Astrocyte (in vitro differentiated cells and primary cell): ENCODE measurements at places on chromosomes 3 and 15.

- DNase-seq, result no peak
Observed at GRCh38 chr3:24299246-24299805, 195.3 kb downstream of the THRB start.

GRCh38 chr3:31312400-31312799 lies 220.3 kb upstream of the STT3B start:
- DNase-seq, result no peak

GRCh38 chr3:83122774-83123350 lies 1361.4 kb upstream of the GBE1 start:
- DNase-seq, result no peak

- DNase-seq, result no peak
Observed at GRCh38 chr3:42653560-42654330, at the start of gene ZBTB47. Gene ZBTB47, plus strand, starts transcription at chr3:42653697. Its CDS starts 4,659 bp downstream, at chr3:42658356.

- no peak for DNase-seq
Observed at GRCh38 chr15:69522361-69522760, 69.7 kb downstream of the RPLP1 start.

GRCh38 chr3:61371123-61371522 lies 119.9 kb upstream of the FHIT start:
- DNase-seq, result no peak

GRCh38 chr15:20355256-20355868 lies 186.2 kb downstream of the GOLGA6L6 start:
- DNase-seq, result no peak

GRCh38 chr15:79862191-79862590 lies 34.6 kb downstream of the MTHFS start:
- no peak for DNase-seq

- no peak for DNase-seq
Observed at GRCh38 chr3:134060561-134061385, 31.0 kb upstream of the SLCO2A1 start.

- peak; percentile 36 for DNase-seq
Observed at GRCh38 chr3:123071146-123071545, 4.3 kb downstream of the PDIA5 start.

DNA sequence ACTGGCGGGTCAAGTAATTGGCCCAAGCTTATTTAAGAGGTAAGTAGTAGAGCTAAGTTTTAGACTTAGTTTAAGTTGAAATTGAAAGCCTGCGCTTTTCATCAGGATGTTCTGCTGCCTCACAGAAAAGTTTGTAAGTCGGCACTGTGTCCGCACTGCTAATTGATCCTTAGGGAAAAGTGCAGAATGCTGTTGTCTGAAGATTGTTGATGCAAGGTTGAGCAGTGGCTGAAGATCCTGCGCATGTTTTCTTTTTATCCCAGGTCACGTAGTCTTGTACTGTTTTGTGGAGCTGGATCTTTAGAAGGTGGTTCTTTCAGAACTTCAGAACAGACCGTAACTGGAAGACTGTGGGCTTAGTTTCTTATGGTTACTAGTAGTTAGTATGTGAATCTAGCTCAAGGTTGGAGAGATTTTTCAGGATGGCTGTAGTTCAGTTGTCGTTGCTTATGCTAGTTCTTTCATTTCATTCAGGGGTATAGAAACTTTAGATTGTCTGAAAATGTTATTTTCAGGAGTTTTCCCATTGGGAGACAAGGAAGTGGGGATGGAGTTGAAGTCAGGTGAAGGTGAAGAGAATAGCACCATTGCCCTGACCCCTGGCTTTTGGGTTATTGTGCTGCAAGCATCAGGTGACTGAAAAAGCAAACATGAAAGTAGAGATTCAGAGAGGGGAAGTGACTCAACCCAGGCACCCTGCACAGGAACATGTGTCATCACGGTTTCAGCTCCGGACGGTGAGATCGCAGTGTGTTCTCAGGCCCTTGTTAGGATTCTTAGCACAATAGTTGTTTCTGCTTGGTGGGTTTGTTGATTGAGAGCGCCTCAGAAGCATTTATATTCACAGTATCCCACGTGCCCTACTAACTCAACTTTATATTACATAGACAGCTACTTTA lies 32.8 kb downstream of the AKAP13 start:
- peak; percentile 90 for DNase-seq

DNA sequence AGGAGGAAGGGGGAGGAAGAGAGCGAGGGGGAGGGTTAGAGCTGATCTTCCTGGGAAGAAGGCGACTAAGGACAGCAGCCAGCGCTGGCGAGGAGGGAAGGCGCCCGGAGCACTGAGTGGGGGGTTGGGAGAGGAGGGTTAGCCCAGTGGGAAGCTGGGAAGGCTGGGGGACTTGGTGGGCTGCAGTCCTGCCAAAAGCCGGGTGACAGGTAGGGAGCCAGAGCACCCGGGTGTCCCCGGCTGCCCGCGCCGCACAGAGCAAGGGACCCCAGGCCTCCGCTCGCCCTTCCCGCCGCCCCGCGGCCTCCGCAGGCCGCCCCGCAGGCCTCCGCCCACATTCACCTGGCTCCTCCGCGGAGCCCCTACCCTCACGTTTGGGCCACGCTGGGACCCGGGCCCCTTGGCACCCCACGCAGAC lies 448 bp downstream of the SLC12A8 start:
- no peak for DNase-seq

DNA sequence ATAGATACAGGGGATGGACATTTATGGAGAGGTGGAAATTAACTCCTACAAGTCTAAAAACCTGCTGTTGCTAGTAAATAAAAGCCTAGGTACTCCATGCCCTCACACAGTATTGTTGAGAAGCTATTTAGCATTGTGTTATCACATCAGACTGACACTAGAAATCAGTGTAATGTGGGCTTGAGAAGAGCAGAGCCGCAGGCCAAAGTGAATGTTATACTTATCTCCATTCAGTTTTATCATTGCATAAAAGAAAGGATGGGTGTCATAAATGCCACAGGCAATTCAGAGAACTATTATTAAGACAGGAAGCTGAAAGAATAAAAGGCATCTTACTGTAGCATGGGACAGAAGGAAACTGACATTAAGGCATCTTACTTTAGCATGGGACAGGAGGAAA lies 13.7 kb upstream of the ISLR start:
- no peak for DNase-seq

- DNase-seq, result no peak
Observed at GRCh38 chr15:35327789-35328188, 218.2 kb downstream of the DPH6 start.

DNA sequence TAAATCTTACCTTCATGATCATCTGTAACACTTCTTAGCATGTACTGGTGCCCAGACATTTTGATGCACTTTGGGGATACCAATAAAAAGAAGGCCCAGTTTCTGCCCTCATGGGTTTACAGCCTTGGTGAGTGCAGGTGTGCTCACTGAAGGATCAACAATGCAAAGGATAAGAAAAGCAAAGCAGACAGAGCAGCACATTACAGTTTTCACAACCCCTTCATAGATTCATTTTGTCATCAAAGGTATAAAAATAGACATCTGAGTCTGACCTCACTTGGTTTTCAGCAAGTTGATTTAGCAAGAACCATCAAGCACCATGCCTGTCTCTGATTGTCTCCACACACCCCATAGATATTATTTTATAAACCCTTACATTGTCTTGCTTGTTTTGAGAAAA lies 77.6 kb downstream of the BFSP2 start:
- no peak for DNase-seq

DNA sequence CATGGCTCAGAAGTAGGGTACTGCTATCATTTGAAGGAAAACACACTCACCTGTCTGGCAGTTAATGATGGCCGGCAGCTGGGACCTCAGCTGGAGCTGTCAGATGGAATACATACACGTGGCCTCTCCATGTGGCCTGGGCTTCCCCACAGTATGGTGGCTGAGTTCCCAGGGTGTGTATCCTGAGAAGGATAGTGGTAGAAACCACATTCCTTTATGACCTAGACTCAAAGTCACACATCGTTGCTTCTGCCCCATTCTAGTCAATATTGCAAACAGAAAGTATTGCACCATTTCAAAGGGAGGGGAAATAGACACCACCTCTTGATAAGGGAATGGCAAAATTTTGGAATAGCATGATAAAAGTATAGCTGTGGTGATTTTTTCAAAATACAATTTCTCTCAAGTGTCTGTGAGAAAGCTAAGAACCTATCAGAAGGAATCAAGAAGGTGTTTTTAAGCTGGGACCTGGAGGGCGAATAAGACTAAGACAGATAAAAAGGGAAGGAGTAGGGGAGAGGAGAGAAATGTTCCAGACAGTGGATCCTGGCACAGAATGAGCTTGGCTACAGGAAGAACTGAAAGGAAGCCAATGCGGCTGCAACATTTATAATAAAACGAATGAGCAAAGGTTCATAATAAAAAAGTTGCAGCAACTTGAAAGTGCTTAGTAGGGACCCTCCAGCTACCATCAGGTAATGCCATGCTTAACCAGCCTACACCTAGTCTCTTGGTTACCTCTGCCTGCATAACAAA lies 40.1 kb upstream of the GALNT15 start:
- no peak for DNase-seq

DNA sequence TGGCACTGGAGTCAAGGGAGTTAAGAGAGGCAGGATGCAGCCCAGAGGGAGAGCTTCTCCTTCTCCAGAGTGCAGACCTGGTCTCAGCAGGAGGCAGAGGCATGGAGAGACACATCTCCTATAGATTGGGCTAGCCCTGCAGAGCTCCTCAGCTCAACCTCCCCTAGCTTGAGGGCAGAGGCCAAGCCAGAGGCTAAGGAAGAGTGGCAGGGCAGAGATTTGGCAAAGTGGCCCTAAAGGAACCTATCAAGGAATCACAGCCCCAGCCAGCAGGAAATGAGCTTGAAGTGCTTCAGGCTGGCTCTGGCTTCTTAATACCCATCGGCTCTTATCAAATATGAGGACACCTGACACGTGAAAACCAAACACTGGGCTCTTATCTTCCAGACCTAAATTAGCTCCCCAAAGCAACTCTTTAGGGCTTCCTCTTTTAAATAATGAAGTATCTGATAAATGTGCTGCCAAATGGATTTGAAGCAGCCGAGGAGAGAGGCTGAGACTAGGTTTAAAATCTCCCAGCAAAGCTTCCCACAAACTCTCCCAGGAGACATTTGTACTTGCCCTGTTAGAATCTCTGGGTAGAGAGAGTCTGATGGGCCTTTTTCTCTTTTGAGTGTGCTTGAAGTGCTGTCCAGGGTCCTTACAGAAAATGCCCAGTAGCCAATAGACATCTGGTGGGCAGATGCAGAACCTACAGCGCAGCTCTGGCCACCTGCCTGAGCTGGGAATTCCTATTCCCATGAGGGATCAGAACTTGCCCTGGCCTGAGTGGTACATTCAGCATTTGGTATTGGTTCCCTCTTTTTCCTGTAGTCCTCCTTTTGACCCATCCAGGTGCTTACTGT lies 271.4 kb downstream of the CLSTN2 start:
- DNase-seq, result peak; percentile 35

- DNase-seq, result peak; percentile 37
Observed at GRCh38 chr3:53194210-53195065, 33.4 kb downstream of the PRKCD start.

DNA sequence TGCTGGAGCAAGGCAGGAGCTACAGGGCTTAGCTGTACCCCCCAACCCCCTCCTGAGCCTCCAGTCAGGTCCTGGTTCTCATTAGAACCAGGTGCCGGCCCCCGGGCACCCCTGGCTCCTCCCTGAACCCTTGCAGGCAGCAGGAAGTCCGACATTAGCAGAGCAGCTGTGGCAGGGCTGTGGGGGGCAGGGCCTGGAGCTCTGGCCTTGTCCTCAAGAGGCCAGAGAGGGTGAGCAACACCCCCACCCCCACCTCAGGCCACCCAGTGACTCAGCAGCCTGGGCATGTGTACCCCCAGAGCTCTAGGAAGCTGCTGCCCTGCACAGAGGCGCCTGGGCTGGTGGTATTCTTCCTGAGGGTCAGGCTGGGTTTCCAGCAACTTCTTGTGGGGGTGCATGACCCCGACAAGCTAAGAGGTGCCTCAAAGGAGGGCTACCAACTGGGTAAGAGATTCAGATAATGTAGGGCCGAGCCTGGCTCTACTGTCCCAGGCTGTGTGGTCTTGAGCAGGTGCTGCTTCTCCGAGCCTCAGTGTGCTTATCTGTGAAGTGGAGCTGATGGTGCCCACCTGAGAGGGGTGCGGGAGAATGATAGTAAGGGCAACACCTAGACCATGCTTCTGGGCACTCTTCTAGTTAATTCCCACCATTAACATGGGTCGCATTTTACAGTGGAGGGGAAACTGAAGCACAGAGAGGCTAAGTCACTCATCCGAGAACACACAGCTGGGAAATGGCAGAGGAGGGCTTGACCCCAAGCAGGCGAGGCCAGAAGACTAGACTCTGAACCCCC lies 16.0 kb downstream of the H1-8 start:
- peak; percentile 59 for DNase-seq

- DNase-seq, result no peak
Observed at GRCh38 chr15:57567891-57568290, 23.8 kb upstream of the MYZAP start.

- no peak for DNase-seq
Observed at GRCh38 chr15:34933432-34933975, 36.0 kb downstream of the AQR start.

- DNase-seq, result peak; percentile 26
Observed at GRCh38 chr3:190847436-190847835, 15.1 kb downstream of the GMNC start.

DNA sequence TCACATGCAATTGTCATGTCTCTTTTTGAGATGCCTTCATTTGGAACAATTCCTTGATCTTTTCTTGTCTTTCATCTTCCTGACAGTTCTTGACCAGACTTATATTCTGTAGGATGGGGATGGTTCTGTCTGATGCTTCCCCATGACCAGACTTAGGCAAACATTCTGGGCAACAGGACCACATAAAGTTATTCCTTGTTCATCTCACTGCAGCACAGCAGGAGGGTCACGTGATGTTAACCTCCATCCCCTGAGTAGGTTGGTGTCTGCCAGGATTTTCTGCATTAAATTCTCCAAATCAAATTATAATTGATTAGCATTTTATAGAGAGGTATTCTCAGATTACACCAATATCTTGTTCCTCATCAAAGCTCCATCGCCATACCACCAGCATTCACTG lies 7.8 kb downstream of the DLEC1 start:
- no peak for DNase-seq

DNA sequence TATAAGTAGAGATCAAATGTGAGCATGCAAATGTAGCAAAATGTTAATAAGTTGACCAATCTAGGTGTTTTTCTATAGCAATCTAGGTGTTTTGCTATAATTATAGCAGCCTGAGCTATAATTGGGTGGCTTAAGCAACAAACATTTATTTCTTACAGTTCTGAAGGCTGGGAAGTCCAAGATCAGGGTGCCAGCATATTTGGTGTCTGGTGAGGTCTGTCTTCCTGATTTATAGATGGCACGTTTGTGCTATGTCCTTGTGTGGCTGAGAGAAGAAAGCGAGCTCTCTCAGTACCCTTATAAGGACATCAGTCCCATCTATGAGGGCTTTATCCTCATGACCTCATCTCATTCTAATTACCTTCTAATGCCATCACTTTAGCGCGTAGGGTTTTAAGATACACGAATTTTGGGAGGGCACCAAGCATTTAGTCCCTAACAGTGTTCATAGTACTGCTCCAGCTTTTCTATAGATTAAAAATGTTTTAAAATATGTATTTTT lies 171.1 kb downstream of the GHSR start:
- DNase-seq, result no peak

DNA sequence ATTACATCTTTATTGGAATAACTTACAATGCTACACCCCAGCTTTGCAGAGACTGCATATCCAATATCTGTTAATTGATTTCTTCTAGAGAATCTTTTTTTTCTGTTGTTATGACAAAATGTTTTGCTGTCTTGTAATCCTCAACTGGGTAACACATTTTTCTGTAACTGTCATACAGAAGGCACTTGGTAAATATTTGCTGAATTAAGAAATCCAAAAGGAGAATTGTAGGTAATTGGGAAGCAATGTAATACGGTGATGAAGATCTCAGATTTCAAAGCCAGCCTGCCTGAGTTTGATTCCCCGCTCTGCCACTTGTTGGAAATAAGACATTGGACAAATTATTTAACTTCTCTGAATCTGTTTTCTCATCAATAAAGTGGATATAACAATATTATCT lies 169.1 kb downstream of the WDR72 start:
- DNase-seq, result no peak

GRCh38 chr3:11095932-11096265 lies 58.4 kb upstream of the HRH1 start:
- no peak for DNase-seq
